Thoracic aorta (tissue), 2 donors: ENCODE measurements at places on chromosomes 6 and 20. TPM values are rescaled to one million over a fixed set of nuclear protein-coding genes. Genes with fewer than 3 reads are reported as not detected.

TMEM217 gene
- 6.2 TPM for total RNA-seq

BPIFB6 gene
- not detected for total RNA-seq

SUMO4 gene
- total RNA-seq: 5.6 TPM

LINC00237 gene
- total RNA-seq: not detected

B4GALT5 gene
- 15.7 TPM for total RNA-seq

TCP11 gene
- total RNA-seq: not detected
